ENCODE measurements at places on chromosomes 2 and 18.

DNA sequence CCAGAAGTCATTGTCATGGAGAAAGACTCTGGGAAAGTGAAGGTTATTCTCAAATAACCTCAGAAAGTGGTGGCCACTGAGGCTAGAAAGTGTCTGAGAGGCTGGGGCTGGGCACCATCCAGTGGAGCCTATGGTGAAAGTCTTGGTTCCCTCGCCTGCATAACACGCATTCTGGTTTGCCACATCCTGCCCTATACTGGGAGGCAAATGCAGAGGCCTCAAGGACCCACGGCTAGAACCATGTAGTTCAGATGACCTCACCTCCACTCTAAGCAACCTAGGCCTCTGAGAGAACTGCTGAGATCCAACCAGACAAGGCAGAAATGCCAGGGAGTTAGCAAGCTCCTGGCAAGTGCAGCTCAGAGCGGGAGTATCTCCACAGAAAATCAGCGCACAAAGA, 5.1 kb downstream of the ITGB6 start:
- DNase-seq: no peak

DNA sequence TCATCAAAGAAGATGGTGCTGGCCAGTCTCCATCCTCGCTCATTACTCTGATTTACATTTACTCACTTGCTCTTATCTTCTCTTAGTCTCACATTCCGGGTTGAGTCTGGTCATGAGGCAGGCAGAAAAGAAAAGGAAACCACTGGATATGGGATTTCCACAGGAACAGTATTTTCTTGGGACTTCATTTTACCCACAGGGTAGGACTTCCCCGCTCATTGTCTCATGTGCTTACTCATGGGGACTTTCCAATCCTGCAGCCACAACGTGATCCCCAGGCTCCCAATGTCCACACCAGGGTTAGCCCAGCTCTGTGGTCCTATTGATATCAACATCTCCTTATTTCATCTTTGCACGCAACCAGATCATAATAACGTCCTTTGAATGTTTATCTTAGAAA, 373.8 kb downstream of the TMEM182 start:
- no peak for DNase-seq

DNA sequence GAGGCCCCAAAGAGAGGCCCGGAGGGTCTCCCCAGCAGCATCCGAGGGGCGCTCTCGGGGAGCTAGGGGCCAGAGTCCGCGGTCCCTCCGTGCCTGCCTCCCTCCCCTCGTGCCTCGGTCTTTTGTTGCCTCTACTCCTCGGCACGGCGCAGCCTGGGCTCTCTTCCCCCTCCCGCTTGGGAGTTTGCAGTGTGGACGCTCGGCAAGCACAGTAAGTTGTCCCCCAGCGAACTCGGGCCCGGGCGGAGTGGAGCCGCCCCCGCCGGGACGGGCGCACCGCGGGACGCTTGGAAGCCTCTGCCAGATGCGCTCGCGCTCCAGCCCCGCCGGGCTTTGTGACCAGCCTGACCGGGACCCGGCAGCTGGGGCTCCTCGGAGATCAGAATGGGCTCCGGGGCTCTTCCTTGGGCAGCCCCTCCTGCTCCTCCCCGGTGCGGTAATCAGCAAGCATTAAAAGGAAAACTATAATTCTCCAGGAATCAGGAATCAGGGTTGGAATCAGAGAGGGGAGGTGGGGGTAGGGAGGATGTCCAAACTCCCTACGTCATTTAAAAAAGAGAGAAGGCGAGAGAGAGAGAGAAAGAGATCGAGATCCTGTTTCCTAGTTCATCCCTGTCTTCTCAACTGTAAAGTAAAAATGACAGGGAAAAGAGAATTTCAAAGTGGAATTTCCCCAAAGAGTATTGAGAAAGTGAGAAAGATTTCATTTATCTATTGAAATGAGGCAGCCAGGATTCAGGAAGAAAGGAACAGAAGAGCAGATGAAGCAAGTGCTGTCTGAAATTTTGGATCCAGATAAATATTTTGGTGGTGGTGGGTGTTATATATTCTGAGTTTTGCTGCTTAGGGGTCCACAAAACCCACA, 786 bp upstream of the TMEM200C start:
- DNase-seq: no peak

- DNase-seq: no peak
Measured at GRCh38 chr2:41737888-41738287, 309.9 kb upstream of the PKDCC start.

Measured in stimulated activated CD8-positive, alpha-beta memory T cell treated with anti-CD3 and anti-CD28 coated beads, Interleukin-15, amount 100 ng/mL, for 24 hours (primary cell).